Neural crest cell (in vitro differentiated cells): ENCODE measurements at places on chromosomes 3 and 15. TPM values are rescaled to one million over a fixed set of nuclear protein-coding genes. Genes with fewer than 3 reads are reported as not detected.

NEK10 gene
- total RNA-seq: 1.6 and 2.7 TPM in 2 replicates

MYRIP gene
- 0.48 and 0.54 TPM in 2 replicates for total RNA-seq

CADM2 gene
- total RNA-seq: 3.5 and 4.2 TPM in 2 replicates

MRPS22 gene
- 45.3 and 46.0 TPM in 2 replicates for total RNA-seq

KBTBD13 gene
- not detected in 2 replicates for total RNA-seq

TTLL13 gene
- 0.19 TPM in 1 of 2 replicates, not detected in the other for total RNA-seq

ZNF860 gene
- total RNA-seq: 0.27 and 0.56 TPM in 2 replicates

HDC gene
- total RNA-seq: 2.6 and 3.5 TPM in 2 replicates

DNA sequence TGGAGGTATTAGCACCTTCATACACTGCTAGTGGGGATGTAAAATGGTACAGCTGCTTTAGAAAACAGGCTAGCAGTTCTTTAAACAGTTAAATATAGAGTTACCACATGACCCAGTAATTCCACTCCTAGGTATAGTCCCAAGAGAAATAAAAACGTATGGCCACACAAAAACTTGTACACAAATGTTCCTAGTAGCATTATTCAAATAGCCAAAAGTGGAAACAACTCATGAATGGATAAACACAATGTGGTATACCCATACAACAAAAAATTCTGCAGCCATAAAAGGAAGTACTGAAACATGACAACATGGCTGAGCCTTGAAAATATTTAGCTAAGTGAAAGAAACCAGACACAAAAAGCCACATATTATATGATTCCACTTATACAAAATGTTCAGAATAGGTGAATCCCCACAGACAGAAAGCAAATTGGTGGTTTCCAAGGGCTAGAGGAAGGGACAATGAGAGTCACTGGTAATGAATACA lies 40.8 kb upstream of the KLF13 start:
- no peak for DNase-seq

DNA sequence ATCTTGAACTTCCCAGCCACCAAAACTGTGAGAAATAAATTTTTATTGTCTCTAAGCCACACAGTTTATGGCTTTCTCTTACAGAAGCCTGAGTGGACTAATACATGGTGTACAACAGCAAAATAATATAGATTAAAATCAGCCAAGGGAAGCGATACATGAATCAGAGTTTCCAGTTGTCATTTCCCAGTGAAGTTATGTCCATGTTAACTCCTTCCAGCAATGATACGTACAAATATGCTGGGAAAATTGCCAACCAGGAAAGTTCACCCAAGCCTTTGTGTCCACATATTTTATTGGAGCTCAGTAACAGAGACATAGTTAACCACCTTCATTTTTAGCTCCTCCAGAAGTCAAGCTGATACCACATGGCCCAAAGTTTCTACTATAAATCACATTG lies 280.9 kb upstream of the KCNMB2 start:
- DNase-seq: no peak

GRCh38 chr15:40543631-40544294 lies 21.1 kb downstream of the CCDC32 start:
- no peak for DNase-seq

DNA sequence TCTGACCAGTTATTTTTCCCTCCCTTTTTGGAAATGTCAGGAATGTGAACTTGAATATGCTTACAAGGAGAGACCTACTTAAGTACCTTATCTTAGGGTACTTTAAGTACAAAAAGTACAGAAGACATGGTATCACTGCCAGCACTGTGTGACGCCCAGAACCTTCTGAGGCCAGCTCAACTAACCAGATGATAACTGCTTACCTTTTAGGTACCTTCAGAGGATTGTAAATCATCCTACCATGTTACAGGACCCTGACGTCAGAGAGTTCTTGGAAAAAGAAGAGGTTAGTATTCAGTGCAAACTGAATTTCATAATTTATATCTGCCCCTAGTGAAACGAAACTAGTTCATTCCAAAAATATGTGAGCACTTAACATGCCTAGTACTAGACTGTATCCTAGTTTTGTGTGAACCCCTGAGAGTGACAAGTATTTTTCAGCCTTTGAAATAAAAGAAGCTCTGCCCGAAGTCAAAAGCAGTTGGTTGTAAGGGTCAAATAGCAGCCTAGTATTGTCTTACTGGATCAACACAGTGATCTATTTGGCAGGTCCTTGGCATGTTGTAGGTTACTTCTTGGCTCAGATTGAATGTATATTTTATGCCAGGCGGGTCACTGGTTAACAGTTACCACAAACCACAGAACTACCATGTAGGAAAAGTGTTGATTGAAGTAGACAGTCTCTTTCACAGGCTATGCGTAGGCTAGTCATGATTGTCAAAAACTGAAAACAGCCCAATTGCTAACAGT lies 23.8 kb upstream of the SNX22 start:
- no peak for DNase-seq

DNA sequence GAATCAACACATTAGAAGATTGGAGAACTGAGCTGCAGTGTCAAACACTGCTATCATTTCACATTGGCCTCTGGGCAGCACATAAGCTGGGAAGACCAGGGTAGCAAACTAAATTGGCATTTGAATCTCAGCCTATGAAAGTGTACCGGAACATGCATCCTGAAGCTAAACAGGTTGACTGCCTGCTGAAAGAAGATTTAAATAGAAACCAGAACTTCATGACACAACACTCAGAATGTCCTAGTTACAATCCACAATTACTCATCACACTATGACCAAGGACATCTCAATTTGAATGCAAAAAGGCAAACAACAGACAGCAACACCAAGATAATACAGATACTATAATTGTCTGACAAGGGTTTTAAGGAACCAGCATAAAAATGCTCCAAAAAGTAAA lies 26.2 kb downstream of the TM2D3 start:
- no peak for DNase-seq

DNA sequence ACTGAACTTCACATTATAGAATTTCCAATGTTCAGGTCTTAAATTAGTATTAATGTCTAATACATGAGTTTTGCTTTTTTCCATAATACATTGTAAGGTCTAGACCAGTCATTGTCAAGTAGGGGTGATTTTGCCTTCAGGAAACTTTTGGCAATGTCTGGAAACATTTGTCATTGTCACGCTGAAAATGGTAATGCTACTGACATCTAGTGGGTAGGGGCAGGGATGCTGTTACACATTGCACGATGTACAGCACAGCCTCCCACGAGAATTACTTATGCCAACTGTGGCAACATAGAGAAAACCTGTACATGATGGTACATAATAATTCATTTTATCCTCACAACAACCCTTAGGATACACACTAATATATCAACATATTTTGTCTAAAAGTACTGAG lies 384.1 kb downstream of the CADM2 start:
- DNase-seq: peak; percentile 8

DNA sequence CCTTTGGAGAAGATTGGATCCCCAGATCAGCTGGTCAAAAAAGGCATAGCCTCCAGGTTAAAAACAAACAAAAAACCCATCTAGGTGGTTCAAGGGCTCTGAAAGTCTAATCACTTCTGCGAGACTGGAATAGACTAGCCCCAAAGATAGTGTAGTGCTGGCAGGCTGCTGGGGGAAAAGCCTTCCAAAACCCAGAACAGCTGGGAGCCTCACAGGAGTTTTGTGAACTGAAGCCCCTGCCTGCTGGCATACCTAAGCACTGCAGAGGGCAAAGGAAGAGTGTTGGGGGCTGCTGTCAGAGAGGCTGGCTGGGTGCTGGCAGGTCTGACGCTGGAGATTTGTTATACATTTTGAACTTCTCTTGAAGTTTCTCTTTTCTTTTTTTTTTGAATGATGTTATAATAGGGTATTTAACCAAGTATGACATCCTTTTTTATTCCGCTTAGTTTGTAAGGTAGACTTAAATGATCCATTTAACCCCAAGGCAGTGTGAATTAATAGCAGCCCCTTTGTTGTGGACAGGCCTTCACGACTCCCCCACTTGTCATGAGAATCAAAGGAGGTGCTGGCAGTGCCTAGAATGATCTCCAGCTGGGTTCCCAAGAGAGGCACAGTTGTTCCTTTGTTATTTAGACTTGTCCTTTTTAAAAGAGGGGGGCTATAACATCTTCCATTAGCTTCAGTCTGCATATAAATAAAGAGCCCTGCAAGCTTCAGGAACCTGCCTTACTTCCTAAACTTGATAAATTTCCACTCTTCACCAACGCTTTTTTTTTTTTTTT lies 53.9 kb downstream of the CRTC3 start:
- DNase-seq: no peak

DNA sequence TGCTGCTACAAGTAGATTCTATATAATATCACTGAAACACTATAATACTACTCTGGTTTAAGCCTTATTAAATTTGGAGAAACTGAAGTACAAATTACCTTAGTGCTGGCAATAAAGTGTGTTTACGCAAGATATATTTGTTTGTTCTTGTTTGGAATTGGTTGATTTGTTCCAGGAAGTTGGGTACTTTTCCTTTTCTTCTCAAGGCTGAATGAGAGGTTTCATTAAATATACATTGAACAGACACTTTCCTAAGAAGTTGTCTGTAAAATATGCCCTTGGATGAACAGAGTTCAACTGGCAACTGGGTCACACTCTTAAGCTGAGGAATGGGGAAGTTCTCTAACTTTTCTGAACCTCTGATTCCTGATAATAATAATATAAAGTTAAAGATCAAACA lies 542.1 kb upstream of the NAALADL2 start:
- no peak for DNase-seq

- no peak for DNase-seq
Measured at GRCh38 chr3:15326037-15326436, 6.3 kb downstream of the SH3BP5 start.

- no peak for DNase-seq
Measured at GRCh38 chr3:185292238-185292637, 38.4 kb upstream of the EHHADH start.

DNA sequence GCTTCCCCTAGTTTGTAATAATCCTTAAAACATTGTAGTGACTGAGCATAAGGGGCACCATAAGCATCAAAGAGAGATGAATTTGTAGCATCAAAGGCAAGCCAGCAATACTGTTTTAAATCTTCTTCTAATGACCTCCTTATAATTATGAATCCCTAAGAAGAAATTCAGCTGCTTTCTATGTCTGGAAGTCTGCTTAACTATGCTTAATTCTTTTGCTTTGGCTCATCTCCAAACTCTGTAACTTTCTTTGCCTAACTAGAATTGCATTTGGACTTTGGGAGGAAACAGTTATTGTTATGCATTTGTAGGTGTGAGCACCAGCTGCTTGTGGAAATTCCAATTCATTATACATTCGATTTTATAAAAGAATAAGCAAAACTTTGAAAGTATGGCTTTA lies 117.7 kb upstream of the SPATA16 start:
- no peak for DNase-seq

DNA sequence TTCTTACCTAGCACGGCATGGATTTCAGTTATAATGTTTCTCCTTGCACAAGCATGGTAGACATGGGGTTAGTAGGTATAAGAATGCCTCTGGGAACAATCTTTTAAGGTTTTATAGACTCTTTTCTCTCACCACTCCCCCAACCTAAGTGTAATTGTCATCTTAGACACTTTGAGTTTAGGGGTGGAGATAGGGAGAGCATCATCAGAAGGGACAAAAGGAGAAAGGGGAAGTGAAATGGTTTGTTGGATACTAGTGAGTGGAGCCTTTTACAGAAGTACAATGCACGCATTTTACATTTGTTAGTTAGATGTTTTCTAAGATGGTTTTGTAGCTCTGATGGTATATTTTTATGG lies 189.2 kb downstream of the TP63 start:
- no peak for DNase-seq

GRCh38 chr3:159237226-159237625 lies 435.4 kb downstream of the MFSD1 start:
- DNase-seq: no peak

- no peak for DNase-seq
Measured at GRCh38 chr3:126478581-126479310, 3.1 kb upstream of the ZXDC start.

GRCh38 chr3:39577541-39577940 lies 110.1 kb downstream of the MOBP start:
- no peak for DNase-seq

GRCh38 chr15:42732095-42732827 lies 4.7 kb downstream of the CDAN1 start:
- DNase-seq: no peak
